ENCODE measurements at places on chromosomes 11 and 22.

GRCh38 chr11:34531663-34532062 is 18.1 kb upstream of the ELF5 start:
- no peak for DNase-seq

GRCh38 chr11:3667149-3668035 is 3.8 kb downstream of the CHRNA10 start:
- DNase-seq = no peak

DNA sequence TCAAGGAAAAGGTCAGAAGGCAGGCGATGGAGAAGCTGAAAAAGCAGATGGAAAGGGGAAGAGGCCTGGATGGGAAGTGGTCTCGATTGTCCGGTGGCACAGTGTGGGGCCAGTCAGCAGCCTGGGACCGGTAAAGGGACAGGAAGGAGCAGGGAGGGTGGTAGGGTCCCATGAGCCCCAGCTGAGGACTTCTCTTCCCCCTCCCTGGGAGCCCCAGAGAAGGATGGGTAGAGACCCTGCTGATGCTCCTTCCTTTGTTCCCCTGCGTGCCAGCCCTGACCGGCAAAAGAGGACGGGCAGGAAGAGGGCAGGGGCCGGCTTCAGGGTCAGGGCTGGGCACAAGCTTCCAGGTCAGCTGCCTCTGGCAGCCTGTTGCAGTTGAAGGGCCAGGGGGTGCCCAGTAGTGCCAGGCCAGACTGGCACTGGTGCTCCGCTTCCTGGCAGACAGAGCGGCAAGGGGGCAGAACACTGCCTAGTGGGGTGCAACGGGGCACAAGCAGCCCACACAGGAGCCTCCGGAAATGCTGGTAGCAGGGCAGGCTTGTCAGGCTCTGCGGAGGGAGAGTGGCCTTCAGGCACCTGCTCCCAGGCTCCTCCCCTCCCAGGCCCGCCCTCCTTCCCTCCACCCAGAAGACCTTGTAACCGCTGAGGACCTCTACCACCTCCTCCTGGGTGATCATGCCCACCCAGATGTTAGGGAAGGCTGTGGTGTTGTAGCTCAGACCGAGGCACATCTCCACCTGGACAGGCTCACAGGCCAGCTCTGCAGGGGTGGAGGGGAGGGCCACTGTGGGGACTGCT is 739 bp upstream of the C1QTNF5 start:
- no peak for DNase-seq

DNA sequence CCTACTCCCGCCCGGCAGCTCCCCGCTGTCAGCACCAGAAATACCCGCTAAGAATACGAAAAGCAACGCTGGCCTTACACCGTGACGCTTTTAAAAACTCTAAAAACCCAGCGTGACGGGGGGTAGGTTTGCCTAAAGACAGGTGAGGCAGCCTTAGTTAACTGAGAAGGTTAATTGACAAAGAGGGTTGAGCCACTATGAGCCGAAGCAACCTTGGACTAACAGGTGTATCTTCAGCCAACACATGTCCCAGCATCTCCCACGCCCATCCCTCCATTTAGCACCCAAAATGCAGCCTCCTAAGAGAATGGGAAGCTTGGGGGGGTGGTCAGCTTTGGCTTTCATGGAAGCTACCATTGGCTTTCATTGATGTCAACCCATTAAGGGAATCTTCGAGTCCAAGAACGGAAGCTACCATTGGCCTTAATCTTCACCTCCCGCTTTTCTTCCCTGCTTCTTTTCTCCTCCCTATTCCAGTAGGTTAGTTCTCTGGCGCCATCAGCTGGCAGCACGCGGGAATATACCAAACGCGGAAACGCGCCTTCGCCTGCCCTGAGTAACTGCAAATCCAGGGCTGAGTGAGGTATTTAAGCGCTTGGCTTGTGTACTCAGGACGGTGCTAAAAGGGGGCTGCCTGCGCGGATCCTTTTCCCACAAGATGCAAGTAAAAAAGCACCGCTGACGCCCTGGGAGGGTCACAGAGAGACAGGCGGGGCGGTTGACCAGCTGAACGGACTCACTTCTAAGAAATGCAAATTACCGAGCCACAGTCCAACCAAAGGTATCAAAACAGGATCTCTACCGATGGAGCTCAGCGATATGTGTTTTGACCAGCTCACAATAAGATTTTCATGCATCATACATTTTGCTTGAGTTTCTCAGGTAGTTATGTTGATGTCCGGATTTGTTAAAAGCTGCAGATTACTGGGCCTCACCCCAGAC is 38.5 kb upstream of the GLYATL1 start:
- no peak for DNase-seq

- DNase-seq = no peak
These were observed 15.6 kb downstream of the OVCH2 start for GRCh38 chr11:7690648-7691047.

- DNase-seq = no peak
These were observed 509 bp upstream of the PRRG4 start for GRCh38 chr11:32829157-32829679.

DNA sequence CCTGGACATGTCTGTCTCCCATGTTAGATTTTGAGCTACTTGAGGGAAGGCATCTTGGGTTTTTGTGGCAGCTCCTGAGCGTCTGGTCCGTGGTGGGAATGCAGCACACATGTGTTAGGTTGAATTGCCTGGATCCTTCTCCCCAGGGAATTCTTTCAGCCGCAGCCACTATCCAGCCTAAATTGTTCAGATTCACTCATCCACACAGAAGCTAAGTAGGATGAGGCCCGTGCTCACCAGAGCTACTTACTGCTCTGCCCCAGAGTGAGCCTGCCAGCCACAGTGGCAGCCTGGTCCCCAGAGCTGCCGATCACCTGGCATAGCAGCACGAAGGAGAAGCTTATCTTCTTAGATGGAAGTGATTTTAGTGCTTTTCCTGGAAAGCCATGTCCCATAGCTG is 34.4 kb upstream of the SORL1-AS1 start:
- no peak for DNase-seq

- DNase-seq = peak; percentile 63
These were observed 12.7 kb upstream of the ARHGEF17 start for GRCh38 chr11:73295241-73295995.

DNA sequence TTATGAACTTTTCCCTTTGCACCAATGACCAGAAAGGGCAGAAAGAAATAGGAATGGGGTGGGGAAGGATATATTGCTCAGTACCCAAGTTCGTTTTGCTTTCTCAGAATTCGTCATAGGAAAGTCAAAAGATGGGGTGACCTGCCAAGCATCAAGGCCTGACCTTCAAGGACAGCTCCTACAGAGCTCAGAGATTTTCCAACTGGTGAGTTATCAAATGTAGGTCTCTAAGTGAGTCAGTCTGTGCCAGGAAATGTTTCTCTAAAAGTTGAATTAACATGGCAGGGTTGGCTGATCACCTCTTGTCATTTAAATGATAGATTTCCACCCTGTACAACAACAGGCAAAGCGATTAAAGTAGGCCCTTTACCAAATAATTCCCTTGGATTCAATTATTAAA is 307.2 kb downstream of the CADM1 start:
- DNase-seq = no peak

DNA sequence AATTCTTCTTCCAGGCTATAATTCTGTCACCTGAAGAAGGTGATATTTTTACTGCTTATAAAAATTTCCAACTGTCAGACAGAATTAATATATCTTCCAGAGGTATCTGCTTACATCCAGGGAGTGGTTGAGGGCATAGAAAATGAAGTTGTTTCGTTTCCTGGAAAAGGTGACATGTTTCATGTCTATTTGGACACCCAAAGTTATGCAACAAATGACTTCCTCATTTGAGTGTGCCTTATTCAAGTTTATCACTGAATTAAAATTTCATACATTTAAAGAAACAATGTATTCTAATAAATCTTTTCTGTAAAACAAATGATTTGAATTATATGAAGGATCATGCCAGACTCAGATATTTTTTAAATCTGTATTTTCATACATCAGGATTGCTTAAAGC is 8.5 kb upstream of the GRAMD1B start:
- no peak for DNase-seq

- DNase-seq = no peak
These were observed 96.5 kb downstream of the ARHGAP8 start for GRCh38 chr22:44848791-44849420.

GRCh38 chr11:64764040-64764611 is 4.4 kb upstream of the PYGM start:
- DNase-seq = no peak

- peak; percentile 72 for DNase-seq
These were observed 21.4 kb upstream of the PANX2 start for GRCh38 chr22:50148991-50149721.

DNA sequence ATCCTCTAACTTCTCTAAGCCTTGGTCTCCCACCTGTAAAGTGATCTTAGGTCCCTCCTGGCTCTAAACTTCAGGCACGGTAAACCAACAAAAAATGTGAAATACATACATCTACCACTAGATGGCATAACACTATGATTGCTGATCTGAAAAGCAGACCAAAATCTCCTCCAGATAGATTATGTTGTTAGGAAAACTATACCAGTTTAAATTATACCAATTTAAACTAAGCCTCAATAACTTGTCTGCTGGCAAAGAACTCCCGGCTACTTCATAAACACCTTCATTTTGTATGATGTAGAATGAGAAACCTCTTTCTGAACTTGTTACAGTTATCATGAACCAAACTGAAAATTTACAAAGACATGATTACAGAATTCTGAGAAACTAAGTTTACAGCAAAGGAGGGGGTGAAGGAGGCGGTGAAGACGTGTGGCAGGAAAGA is 85.9 kb downstream of the SBF2 start:
- no peak for DNase-seq

- DNase-seq = no peak
These were observed 12.8 kb downstream of the MOB2 start for GRCh38 chr11:1473786-1474185.

- no peak for DNase-seq
These were observed 88.3 kb upstream of the MTMR2 start for GRCh38 chr11:96012086-96012824.

DNA sequence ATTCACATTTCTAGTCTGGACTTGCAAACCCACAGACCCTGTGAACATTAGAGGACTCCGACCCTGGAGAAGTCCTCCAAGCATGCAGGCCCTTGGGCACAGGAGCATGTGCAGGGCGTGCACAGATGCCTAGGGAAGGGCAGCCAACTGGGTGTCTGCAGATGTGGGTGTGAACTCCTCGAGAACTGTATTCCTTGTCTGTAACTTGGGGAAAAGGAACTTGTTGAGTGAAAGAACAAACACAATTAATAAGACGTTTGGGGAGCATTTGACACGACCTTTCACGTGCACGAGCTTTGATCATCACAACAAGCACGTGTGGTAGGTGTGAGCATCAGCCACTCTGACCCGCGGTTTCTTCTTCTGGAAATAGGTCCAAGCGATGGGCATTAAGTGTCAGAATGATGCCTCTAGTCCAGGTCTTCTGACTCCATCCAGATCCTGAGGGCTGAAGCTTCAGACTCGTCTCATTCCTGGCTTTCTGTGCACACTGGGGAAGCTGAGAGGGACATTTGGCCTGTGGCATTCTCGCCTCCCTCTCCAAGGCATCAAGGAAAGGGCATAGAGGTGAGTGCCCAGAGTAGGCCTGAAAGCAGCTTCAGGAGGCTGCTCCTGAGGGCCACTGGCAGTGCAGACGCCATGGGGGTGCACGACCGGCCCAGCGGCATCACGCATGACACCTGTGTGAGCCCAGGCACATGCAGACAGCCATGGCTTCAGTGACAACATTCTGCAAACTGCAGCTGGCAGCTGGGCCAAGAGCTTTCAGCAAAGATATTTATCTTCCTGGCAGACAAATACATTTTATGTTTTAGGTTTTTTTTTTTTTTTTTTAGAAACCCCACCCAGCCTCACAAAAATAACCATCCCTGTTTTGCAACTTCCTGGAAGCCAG is 32.5 kb downstream of the ALX4 start:
- no peak for DNase-seq

DNA sequence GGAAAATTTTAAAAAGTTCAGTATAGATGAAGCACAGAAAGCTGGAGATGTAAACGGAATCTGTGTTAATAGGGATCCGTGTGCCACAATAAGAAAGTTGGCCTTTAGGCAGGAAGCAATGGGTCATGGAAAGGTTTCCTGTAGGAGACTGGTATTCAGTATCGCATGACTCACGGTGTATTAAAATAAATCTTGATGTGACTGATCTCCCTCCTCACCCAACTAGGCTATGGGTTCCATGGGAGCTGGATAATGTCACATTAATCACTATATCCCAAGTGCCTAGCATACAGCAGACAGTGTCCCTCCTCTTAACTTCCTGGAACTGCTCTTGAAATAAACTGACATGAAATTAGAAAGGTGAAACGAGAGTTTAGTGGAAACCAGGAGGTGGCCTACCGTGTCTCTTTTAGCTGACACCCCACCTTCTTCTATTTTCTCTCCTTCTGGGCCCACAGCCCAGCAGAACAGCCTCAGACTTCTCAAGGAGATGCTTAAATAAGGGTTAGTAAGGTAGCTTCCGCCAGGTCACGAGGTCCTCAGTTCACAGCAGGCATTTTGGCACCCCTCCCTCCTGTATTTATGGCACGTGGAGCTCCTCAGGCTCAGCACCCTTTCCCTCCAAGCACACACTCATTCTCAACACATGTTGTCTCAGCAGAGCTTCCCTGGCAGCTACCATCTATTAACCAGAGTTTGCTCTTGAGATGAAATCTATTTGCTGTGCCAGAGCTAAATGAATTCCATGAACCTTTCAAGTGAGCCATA is 118.8 kb downstream of the NXPE2 start:
- no peak for DNase-seq

DNA sequence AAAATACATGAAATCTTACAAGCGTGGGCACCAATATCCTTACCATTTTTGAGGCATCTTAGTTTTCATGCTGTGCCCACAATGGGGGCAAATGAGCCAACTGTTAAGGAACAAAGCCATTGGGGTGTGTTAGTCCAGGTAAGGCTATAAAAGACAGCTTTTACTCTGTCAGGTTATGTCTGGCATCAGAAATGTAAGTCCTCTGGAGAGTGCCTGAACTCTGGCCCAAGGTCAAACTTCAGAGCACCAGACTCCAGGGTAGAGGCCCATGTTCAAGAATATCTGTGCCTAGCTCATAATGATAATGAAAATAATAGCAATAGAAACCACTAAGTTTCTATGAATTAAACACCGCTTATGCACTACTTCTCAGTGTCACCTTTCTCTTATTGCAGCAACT is 105.5 kb downstream of the CSNK2A3 start:
- no peak for DNase-seq

- DNase-seq = peak; percentile 15
These were observed 78.9 kb downstream of the FLI1 start for GRCh38 chr11:128772814-128773213.

- no peak for DNase-seq
These were observed 593.7 kb downstream of the METTL15 start for GRCh38 chr11:28701760-28702449.

Measured in stimulated activated CD4-positive, alpha-beta T cell treated with anti-CD3 and anti-CD28 coated beads, Interleukin-1b, Interleukin-23, amount 100 ng/mL, for 4 hours (primary cell).